ENCODE measurements at places on chromosomes 1 and 21. TPM values are rescaled to one million over a fixed set of nuclear protein-coding genes. Genes with fewer than 3 reads are reported as not detected.

- no peak for DNase-seq
These were observed 155.9 kb downstream of the ASTN1 start for GRCh38 chr1:177008653-177009052.

DNA sequence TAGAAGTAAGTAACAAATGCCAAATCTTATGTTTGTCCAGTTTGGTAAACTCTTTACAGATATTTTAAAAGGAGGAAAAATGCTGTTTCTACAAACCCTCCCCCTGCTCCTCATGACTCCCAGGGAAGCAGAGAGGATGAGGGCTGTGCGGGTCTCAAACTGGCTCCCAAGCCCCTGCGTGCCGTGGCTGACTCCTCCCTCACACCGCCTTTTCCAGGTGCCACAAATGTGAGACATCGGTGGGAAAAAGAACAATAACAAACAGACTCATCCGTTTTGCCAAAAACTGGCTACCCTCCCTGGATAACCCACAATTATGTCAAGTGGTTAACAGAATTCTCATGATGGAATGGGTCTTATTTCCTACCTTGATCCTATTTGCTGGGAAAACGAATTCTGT, 594.6 kb downstream of the PTPRU start:
- DNase-seq, result no peak

GRCh38 chr1:54409156-54410142, 3.3 kb upstream of the SSBP3 start:
- DNase-seq, result no peak

DNA sequence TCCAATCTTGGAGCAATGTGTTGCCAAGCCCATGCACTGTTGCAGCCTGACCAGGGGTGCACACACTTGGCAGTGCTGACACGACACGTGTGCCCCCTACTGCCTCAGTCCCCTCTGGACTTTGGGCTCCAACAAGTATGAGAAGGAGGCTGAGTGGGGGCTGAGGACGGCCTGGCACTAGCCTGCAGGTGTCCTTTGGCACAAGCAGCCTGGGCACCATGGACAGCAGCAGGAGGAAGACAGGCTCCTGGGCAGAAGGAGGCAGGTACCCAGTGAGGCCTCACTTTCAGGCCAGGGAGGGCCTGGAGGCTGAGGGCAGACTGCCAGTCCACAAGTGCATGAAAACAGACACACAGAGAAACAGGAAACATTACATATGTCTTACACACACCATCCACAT, 1702.9 kb upstream of the B3GALT2 start:
- no peak for DNase-seq

The DAP3 gene
- total RNA-seq, result 194 TPM

- no peak for DNase-seq
These were observed 38.8 kb downstream of the ACOT7 start for GRCh38 chr1:6354659-6355317.

DNA sequence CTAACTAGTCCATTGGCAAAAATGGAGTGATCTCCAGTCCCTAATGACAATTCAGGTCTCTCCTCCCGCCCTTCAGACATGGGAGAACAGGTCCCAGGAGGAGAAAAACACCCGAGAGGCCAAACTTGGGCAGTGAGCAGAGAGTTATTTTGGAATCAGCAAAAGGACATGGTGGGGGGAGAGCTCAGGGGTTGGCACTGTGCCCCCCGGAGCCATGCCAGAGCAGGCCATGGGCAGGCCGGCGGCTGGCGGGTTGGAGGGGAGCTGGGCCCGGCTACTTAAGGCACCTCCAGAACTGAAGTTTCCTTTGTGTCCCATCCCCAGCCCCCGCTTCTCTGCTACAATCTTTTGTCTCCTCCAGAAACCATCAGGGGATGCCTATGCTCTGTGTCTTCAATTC, 7.1 kb downstream of the LGR6 start:
- DNase-seq, result no peak

DNA sequence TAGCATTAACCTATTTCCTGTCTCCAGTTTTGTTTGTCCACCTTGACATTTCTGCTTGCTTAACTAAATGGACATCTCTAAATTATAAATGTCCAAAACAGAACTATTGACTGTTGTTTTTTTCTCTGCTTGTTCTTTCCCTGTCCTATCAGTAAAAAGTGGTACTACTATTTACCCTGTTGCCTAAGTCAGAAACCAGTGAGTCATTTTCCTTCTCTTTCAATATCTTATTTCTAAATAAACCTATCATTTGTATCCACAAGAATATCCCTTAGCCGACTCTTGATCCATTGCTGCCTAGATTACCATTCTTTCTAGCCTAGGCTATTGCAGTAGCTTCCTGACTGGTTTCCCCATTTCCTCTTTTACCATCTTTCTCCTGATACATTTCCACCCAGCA, 22.5 kb downstream of the MIER1 start:
- no peak for DNase-seq

DNA sequence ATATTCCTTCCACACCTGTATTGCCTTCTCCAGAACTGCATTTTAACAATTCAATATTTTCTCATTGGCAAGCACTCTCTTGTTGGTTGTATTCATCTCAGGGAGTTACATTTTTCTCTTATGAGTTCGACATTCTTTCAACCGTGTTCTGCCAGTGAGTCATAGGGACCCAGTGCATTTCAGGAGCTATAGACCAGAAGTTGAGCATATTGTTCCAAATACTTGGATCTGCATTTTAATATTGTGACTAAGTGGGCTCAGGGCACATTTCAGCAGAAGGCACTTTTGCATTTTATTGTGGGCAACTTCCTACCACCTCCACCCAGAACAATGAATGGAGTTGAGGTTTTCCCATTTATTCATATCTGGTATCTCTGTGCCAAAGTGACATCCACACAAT, 132.8 kb downstream of the TNFSF18 start:
- no peak for DNase-seq

DNA sequence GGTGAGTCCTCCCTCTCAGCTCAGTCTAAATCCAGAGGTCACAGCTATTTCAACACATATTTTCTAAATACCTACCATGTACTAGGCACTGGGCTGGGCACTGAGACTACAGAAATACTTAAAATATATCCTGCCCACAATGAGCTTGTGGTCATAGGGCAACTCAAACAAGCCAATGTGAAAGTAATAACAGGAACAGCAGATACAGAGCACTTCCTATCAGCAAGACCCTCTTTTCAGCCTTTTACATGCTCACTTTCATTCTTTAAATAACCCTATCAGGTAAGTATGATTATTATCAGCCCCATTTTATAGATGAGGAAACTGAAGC, 71.9 kb downstream of the CD34 start:
- no peak for DNase-seq

GRCh38 chr1:59315529-59316463, 18.9 kb downstream of the FGGY start:
- no peak for DNase-seq

GRCh38 chr1:93556291-93556690, 108.4 kb downstream of the FNBP1L start:
- no peak for DNase-seq

The MPL gene
- not detected for total RNA-seq

- no peak for DNase-seq
These were observed 4.7 kb downstream of the ZNF687 start for GRCh38 chr1:151286619-151287340.

DNA sequence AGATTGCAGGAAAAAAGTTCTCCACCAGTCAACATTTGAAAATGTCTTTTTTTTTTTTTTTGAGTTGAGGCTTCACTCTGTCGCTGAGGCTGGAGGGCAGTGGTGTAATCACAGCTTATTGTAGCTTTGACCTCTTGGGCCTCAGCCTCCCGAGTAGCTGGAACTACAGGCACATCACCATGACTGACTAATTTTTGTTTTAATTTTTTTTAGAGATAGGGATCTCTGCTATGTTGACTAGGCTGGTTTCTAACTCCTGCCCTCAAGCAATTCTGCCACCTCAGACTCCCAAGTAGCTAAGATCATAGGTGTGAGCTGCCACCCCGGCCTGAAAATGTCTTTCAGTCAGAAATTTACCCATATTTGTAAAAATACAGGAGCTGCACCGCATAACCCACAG, 30.6 kb upstream of the USP24 start:
- no peak for DNase-seq

The FMO4 gene
- 1.8 TPM for total RNA-seq

DNA sequence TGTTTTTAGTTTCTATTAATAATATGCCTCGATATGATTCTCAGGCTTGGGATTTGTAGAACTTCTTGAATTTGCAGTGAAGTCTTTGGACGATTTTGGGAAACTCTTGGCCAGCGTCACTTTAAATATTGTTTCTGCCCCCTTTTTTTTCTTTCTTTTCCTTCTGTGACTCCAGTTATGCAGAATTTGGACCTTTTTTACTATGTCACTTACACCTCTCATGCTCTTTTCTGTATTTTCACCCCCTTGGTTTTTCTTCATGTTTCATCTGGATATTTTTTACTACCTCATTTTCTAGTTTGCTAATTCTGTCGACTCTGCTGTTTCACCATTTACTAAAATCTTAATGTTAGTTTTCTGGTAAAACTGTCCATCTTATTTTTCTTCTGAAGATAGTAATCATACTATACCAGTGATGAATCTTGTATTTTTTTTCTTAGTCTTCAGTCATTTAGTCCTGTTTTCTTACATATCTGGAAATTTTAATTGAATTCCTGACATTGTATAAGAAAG, 173.6 kb downstream of the DHRS3 start:
- no peak for DNase-seq

DNA sequence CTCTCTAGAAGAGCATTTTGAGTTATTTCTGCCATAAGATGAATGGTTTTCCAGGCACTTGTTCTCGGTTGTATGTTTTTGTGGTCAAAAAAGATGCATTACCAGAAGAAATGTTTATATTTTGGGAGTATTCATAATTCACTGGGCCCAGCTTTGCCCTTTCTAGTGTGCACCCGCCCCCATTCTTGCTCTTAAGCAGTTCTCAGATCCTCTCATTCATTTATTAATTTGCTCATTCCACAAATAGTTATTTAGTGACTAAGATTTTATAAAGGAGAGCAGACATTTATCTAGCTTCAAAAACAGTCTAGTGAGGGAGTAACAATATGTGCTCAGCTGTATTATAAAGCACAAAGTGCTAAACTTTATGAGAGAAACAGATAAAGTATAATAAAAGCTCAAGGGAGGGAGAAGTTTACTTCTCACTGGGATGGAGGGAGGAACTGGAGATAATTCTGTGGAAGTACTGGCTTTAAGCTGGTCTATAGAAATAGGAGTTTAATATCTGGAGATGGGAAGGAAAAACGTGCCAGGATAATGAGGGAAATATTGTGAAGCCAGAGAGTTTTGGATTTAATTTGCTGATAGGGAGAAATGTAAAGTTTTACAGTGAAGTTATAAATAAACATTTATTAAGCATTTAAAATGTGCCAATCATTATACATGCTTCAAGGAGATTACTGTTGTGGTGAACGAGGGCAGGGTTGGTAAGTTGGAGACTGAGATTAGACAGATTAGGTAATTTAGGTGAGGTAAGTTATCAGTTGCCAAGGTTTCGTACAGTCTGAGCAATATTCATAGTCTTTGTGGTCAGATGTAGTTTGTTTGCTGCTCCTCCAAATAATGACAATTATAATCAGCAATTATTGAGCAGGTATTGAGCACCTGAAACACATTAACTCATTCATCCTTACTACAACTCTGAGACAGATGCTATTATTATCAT, 9.1 kb upstream of the MACF1 start:
- DNase-seq, result no peak

The UTS2 gene
- 1.4 TPM for total RNA-seq

DNA sequence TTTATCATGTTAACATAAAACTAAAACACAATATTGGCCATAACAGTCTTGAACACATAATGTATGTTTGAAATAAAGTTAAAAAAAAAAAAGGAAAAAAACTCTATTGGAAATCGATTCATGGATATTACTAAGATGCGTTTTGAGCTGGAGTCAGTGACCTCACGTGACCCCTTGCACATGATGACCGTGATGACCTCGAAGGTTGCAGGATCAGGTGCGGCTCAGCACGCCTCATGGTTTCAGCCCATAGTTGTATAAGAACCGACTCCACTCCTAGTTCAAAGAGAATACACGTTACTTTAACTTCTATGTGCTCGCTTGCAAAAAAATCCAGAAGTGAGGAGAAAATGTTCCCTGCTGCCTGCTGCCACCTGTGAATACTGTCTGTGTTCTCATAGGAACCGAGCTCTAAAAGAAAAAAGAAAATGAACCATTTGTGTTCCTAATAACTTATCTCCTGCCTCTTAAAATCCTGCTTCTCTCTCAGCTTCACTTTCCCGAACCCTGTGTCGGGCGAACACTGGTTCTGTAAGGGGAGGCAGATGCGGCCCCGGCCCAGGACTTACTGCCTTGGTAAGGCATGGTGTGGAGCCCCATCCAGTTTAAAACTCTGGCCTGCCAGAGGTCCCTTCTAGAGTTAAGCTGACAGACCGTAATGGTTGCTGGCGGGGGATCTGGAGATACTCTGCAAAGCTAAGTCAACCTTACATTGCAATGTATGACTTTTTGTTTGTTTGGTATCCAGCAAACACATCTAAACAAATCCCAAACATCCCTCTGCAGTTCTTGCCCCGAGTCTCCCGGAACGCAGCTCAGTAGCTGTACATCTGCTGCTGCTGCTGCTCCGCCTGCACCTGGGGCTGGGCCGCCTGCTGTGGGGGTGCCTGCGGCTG, 33.8 kb upstream of the RIPK4 start:
- no peak for DNase-seq

The MTARC1 gene
- total RNA-seq, result 0.27 TPM

DNA sequence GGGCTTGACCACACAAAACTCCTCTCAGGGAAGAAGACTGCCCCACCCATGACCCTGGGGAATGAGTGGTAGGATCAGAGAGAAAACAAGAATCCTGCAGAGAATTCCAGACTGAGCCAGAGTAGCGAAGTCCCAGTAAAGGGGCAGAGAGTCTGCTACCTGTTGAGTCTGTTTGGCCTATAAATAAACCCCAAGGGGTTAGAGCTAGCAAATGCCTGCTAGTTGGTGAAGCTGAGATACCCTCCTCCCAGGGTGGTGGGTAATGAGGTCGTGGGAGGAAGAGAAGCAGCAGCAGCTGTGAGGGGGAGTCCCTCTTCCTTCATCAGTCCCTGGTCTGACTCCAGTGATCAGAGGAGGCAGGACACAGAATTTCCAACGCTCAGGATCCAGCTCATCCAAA, 2.5 kb downstream of the TRAF3IP3 start:
- no peak for DNase-seq

- DNase-seq, result no peak
These were observed 497.2 kb upstream of the PKN2 start for GRCh38 chr1:88186911-88187310.

The GUCA2A gene
- total RNA-seq, result not detected

GRCh38 chr1:2494323-2494693, 18.2 kb downstream of the PLCH2 start:
- DNase-seq, result no peak

All from activated T-cell treated with anti-CD3 and anti-CD28 coated beads, Interleukin-2, amount 50 U/mL, for 4 hours (primary cell).